Activated T-helper 1 cell treated with anti-CD3 and anti-CD28 coated beads, Interleukin-12 subunit alpha, Interleukin-12 subunit beta, Interleukin-2, Interleukin-4 antibody, amounts not matched to agents 30 ng/mL and 10 ng/mL and 1 ng/mL, durations not matched to agents 14 hours and 24 hours and 36 hours (primary cell): ENCODE measurements at places on chromosomes 11 and 22.
A peak's percentile ranks its signal among the peaks of the same experiment; 100 is the strongest.

- H3K4me3 ChIP-seq, result peak overlapping the region; percentile 72
- no peaks in the 10 kb centered on the region for H3K27me3 ChIP-seq
- H3K27ac ChIP-seq, result peak overlapping the region; percentile 77
- H3K4me1 ChIP-seq, result peaks cover 17% of the 10 kb centered on the region
- no peaks in the 10 kb centered on the region for H3K36me3 ChIP-seq
Observed at GRCh38 chr22:49934160-49934890, 15.9 kb downstream of the CRELD2 start.

- peaks cover 10% of the 10 kb centered on the region for H3K27me3 ChIP-seq
- H3K27ac ChIP-seq, result no peak overlapping the region
- H3K4me1 ChIP-seq, result peaks cover 10% of the 10 kb centered on the region
Observed at GRCh38 chr11:5818245-5818886, 9.6 kb downstream of the OR52N2 start.

DNA sequence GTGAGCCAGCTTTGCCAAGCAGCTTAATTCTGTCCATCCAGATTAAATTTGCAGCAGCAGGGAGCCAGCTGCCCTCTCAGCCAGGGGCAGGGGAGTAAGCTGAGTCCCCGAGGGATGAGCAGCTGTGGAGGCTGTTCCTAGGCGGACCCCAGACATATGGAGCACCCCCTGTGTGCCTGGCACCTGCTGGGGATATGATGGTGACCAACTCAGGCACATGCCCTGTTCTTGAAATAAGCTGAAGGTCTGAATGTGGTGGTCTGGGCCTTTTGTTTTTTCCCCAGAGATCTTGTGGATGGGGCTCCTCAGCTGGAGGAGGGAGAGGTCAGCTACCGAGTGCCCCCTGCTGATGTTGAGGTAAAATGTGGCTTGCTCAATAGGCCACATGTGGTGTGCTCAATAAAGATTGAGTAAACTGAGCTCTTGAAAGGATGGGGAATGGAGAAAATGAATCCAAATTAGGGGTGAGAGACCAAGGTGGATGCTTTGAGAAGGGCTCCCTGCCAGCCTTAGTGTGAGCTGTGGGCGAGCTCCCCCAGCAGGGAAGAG lies 103.3 kb upstream of the NNMT start:
- H3K36me3 ChIP-seq, result no peaks in the 10 kb centered on the region
- H3K4me1 ChIP-seq, result peaks cover 7% of the 10 kb centered on the region
- H3K27me3 ChIP-seq, result peaks cover 2% of the 10 kb centered on the region
- no peak for DNase-seq
- H3K4me3 ChIP-seq, result no peak overlapping the region

DNA sequence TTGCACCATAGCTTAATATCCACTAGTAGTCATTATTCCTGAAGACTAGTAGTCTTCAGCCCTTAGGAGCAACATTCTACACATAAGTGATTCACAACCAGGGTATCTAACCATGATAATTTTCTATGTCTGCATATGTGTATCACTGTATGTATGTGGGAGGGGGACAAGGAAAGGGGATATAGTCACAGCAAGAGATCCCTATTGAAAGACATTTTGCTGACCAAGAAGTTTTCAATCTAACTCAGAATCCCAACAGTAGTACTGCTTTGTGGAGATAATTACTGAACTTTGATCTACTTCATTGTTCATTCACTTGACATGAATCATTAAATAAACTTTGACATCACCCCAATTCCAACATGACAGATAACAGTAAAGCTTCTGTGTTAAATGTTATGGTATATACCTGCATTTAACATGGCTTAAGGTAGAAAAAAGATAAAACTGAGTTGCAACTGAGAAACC lies 10.3 kb downstream of the PIK3C2A start:
- no peak for DNase-seq
- H3K4me3 ChIP-seq, result no peak overlapping the region
- H3K36me3 ChIP-seq, result peaks cover 6% of the 10 kb centered on the region
- H3K27ac ChIP-seq, result no peak overlapping the region

DNA sequence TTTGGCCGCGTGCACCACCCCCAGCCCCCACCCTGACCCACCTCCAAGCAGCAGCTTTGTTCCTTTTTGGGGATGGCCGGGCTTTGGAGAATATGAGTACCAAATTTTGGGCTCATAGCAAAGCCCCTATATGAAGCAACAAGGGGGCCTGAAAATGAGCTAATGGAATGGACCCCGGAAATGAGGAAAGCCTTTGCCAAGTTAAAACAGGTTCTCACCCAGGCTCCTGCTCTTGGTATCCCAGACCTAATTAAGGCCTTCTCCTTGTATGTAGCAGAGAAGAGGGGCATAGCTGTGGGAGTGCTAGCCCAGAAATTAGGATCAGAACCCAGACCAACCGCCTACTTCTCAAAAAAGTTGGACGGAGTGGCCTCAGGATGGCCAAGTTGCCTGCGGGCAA lies 87.0 kb downstream of the PIWIL4 start:
- no peak overlapping the region for H3K4me3 ChIP-seq
- DNase-seq, result no peak
- H3K27me3 ChIP-seq, result peaks cover 25% of the 10 kb centered on the region
- H3K4me1 ChIP-seq, result no peaks in the 10 kb centered on the region
- no peak overlapping the region for H3K27ac ChIP-seq

DNA sequence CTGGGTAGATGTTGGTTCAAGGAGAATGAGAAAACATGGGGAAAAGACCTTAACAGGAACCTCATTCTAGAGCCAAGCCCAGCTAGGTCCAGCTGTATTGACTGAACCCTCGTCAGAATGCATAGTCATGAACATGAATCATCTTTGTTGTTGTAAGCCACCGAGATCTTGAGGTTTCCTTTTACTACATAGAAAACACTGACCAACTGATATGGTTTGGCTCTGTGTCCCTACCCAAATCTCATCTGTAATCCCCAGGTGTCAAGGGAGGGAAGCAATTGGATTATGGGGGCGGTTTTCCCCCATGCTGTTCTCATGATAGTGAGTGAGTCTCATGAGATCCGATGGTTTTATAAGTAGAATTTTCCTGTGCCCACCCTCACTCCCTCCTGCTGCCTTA lies 19.4 kb upstream of the PHOX2A start:
- DNase-seq, result no peak
- H3K4me3 ChIP-seq, result no peak overlapping the region
- H3K27me3 ChIP-seq, result peaks cover 14% of the 10 kb centered on the region
- H3K4me1 ChIP-seq, result peaks cover 10% of the 10 kb centered on the region

GRCh38 chr22:40196628-40197360 lies 19.1 kb downstream of the TNRC6B start:
- H3K36me3 ChIP-seq, result peaks cover 9% of the 10 kb centered on the region
- peaks cover 50% of the 10 kb centered on the region for H3K4me1 ChIP-seq
- DNase-seq, result no peak
- no peak overlapping the region for H3K4me3 ChIP-seq
